ENCODE measurements at places on chromosomes 12 and 14.

DNA sequence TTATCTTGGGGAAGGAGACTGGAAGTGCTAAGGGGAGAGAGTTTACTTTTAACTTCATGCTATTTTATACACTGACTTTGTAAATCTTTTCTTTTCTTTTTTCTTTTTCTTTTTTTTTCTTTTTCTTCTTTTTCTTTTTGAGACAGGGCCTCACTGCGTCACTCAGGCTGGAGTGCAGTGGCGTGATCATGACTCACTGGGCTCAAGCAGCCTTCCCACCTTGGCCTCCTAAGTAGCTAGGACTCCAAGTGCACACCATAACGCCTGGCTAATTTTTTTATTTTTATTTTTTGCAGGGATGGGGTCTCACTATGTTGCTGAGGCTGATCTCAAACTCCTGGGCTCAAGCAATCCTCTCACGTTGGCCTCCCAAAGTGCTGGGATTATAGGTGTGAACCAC lies 294.6 kb upstream of the PRICKLE1 start:
- no peak for DNase-seq

GRCh38 chr14:23306412-23307145 lies at the start of gene BCL2L2:
TSS of gene BCL2L2 (plus strand) at chr14:23306833. CDS start at chr14:23307768, 935 bp downstream.
- no peak for DNase-seq

- DNase-seq = no peak
Measured at GRCh38 chr12:47190271-47190750, 110.6 kb upstream of the AMIGO2 start.

DNA sequence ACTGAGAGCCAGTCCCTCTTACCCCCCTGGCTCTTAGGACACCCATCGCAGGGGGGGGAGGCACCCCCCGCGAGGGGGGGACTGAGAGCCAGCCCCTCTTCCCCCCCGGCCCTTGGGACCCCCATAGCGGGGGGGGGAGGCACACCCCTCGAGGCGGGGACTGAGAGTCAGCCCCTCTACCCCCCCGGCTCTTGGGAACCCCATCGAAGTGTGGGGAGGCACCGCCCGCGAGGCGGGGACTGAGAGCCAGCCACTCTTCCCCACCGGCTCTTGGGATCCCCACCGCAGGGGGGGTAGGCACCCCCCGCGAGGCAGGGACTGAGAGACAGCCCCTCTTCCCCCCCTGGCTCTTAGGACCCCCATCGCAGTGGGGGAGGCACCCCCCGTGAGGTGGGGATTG lies 48.8 kb downstream of the DDX11 start:
- DNase-seq = no peak

DNA sequence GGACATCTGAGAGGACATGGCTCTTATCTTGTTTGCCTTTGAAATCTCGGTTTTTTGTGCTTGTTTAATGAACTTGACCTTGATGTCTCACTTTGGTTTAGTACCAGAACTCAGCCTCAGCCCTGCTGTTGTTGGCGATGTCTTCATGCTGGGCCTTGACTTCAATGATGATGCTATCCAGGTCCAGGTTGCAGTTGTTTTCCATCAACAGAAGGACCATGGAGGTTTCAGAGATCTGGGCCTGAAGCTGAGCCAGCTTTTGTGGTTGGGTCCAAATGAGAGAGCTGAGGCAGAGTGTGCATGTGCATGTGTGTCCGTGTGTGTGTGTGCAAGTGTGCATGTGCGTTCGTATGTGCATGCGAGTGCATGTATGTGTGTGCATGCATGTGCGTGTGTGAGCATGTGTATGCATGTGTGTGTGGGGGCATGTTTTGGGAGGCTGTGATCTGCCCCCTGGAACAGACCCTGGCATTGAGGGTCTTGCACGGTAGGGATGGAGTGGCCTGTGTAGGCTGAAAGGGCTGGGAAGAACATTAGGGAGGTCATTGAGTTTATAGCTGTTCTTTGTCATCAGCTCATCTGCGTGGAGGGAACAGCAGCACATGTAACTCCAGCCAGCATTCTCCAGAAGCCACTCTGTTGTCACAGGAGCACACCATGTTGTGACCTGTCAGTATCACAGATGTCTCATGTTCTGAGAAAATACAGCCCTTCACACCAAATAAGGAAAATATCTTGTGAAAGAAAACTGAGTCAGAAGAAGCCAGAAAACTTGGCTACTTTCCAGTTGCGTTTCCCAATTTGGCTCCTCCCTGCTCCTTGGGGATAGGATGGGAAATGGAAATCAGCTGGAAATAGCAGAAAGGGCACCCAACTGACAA lies 10.0 kb upstream of the KRT82 start:
- DNase-seq = no peak

DNA sequence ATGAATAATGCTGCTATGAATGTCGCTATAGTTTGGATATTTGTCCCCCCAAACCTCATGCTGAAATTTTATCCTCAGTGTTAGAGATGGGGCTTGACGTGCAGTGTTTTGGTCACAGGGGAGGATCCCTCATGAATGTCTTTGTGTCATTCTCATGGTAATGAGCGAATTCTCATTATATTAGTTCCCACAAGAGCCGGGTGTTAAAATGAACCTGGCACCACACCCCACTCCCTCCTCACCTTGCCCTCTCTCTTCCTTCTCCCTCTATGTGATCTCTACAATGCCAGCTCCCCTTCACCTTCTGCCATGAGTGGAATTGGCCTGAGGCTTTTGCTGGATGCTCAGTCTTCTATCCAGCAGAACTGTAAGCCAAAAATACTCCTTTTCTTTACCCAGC lies 37.5 kb upstream of the YAF2 start:
- DNase-seq = no peak

- no peak for DNase-seq
Measured at GRCh38 chr14:102426796-102427195, 64.1 kb downstream of the TECPR2 start.

DNA sequence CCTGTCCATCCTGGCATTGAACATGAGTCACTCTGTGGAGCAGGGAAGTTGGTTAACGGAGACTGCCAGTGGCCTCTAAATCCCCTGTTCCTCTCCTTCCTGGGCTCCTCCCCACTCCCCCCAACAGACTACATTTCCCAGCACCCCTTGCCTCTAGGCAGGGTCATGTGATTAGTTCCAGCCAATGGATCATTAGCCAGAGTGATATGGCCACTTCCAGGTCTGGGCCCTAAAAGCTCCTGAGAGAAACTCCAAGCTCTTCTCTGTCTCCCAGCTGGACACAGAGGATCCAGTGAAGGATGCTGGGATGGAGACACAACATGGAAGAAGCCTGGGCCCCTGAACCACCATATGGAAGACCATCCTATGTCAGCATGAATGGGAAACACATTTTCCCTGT lies 54.4 kb upstream of the RFLNA start:
- DNase-seq = no peak

- no peak for DNase-seq
Measured at GRCh38 chr12:104643819-104644669, 187.3 kb downstream of the CHST11 start.

DNA sequence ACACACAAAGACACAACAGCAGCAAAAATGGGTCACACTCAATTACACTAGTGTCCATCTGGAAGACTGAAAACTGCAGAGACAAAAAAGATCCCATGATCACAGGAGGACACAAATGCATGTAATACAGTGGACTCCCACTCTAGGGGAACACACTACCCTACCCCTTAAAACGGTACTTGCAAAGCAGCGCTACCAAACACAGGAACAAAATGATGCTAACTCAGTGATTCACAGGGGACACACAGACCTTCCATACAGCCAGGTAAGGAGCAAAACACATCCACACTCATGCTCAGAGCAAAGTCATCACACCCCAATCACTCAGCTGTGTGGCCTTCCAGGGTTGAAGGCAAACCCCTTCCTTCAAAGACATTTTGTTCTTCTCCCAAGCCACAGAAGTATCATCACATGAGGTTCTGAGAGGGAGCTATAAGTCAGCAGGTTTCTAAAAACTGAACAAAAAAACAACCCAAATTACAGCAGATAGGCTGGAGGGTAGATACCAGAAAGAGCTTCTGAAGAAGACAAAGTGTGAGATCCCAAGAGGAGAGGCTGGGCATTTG lies 14.8 kb downstream of the SMUG1 start:
- DNase-seq = no peak

DNA sequence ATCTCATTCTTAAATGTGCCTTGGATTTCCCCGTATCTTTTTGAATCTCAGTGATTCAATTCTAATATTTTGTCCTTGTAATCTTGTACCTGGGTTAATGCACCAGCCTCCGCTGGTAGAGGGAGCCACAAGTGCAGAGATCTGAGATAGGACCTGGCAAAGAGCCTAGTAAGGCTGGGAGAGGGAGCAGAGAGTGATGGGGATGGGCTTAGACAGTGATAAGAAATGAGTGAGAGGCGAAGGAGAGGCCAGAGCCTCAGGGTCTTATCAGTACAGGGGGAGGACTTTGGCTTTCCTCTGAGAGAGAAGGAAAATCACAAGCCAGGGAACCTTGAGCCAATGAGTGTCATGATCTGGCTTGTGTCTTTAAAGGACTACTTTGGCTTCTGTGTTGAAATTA lies 30.5 kb upstream of the LMNTD1 start:
- no peak for DNase-seq

GRCh38 chr14:30159374-30159773 lies 231.7 kb upstream of the PRKD1 start:
- DNase-seq = no peak

GRCh38 chr12:117593815-117594400 lies 232.5 kb upstream of the NOS1 start:
- no peak for DNase-seq
